ENCODE measurements at places on chromosomes 7 and 10.

- peak; percentile 93 for DNase-seq
These were observed 112.7 kb downstream of the SLIT1 start for GRCh38 chr10:97072851-97073665.

DNA sequence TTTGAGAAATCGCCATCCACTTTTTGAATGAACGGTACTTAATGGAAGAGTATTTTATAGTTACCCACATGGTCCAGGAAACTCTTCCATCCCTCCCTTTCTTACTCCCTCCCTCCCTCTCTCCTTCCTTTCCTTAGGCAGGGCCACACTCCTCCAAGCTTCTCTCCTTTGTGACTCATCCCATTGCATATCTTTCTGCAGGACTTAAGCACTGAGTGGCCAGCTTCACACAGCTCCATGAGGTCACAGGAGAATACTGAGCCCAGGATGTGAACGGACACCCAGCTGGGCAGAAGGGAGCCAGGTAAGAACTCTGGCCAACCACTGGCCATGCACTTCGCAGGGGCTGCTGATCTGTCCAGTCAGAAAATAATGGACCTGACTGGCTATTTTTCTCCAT lies 189.7 kb upstream of the ADCY1 start:
- DNase-seq = no peak

DNA sequence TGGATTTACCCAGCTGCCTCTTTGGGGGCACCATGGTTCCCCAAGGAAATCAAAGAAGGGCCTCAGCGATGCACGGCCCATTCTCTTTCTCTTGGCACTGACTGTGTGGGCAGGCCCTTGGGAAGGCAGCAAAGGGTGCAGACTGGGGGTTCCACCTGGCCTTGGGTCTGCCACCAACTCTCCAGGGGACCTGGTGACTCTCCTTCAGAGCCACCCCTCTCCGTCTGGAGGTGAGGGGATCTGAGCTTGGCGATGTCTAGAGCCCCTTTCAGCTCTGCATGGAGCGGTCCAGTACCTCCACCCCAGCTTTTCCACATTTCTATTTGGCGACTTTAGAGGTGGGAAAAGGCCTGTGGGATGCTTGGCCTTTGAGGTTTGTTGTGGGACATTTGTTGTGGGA lies 69.1 kb downstream of the C10orf120 start:
- DNase-seq = no peak

- DNase-seq = no peak
These were observed 66.0 kb downstream of the CALD1 start for GRCh38 chr7:134845461-134845860.

GRCh38 chr10:70552586-70552985 lies 50.0 kb downstream of the PRF1 start:
- DNase-seq = no peak

GRCh38 chr10:21524526-21525366 lies 736 bp downstream of the SKIDA1 start:
- DNase-seq = no peak

DNA sequence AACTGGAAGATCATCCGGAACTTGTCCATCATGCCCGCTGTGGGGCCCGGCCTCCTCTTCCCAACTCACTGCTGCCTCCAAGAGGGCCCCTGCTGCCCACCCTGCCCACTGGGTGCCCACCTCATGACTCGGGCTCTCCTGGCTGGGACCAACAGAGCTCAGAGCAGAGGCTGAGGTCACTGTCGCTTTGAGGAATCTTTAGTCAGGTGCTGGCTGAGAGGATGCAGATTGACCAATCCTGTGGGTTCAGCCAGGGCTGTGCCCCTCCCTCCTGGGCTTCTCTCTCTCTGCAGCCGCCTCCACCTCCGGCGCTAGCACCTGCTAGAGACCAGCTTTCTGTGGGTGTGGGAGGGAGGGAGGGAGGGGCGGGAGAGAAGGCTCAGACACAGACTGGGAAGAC lies at the start of gene CALHM1:
Gene CALHM1 (minus strand): TSS at position 181 of the 400 bp plus-strand sequence. CDS start 149 bp downstream, at position 32.
- DNase-seq = no peak

DNA sequence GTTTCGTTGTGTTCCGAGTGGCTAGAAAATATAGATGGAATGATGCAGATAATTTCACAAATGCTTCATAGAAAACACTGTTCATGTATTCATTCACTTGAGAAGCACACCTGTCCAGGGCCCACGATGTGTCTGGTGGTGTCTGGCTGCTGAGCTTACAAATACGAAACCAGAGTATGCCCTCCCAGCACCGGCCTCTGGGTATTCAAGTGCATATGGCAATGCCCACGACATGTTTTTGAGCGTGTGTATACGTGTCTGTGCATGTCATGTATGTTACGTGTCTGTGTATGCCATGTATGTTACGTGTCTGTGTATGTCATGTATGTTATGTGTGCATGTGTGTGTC lies 37.9 kb downstream of the IL2RA start:
- DNase-seq = no peak

GRCh38 chr7:96061844-96062243 lies 260.1 kb downstream of the SLC25A13 start:
- no peak for DNase-seq

- no peak for DNase-seq
These were observed 11.5 kb upstream of the FGFR2 start for GRCh38 chr10:121609426-121610380.

GRCh38 chr10:132659206-132660091 lies 121.9 kb downstream of the INPP5A start:
- DNase-seq = peak; percentile 53

GRCh38 chr7:100413889-100414288 lies 14.6 kb downstream of the ZCWPW1 start:
- DNase-seq = no peak

- DNase-seq = no peak
These were observed 54.9 kb downstream of the CLIP2 start for GRCh38 chr7:74344132-74344496.

DNA sequence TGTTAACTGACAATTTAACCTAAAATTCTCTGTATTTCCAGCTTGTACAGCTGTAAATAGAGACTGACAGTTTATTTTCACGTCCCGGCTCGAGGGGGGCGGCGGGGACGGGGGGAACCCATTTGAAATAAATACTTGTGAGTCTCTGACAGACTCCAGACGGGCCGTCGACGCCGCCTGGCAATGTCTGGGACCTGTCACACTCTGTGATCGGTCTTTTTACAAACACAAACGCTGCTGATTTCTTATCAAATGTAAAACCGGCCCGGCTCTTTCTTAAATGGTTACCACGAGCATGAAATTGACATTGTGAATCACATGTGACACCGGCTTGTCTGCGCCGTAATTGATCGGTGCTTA lies 57.0 kb downstream of the UNCX start:
- no peak for DNase-seq

GRCh38 chr10:1166101-1166827 lies 110.1 kb downstream of the WDR37 start:
- DNase-seq = peak; percentile 27

- DNase-seq = no peak
These were observed 8.9 kb downstream of the IGFBP1 start for GRCh38 chr7:45897042-45897690.

DNA sequence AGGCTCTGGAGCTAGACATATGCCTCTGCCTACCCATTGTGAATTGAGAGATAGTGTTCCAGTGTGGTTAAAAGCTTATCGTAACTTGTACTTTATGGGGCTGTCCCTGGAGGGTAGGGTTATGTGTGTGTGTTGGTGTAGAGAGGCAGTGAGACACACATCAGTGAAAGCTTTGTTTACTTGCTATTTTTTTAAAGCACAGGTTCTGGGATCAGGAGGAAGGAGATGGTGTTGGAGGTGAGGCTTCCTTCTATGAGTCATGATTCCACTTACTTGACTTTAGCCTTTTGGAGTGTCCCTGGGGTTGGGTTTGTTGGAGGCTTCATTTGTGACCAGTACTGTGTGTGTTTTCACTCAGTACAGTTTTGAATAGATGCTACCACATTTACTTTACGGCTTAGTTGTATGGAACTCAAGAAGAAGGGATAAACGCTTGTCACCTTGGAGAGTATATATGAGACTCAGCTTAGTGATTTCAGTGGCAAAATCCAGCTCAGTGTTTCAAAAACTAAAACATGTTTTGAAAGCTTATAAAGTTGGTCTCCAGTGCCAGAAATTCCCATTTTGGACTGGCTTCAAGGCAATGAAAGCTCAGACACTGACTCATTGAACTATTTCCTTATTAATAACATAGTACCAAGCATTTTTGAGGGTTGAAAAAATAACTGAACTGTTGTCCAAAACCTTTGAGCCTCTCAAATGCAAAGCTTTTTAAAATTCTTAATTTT lies 106.2 kb downstream of the PLXDC2 start:
- DNase-seq = no peak

- no peak for DNase-seq
These were observed 226.2 kb downstream of the COBL start for GRCh38 chr7:51090411-51090810.

DNA sequence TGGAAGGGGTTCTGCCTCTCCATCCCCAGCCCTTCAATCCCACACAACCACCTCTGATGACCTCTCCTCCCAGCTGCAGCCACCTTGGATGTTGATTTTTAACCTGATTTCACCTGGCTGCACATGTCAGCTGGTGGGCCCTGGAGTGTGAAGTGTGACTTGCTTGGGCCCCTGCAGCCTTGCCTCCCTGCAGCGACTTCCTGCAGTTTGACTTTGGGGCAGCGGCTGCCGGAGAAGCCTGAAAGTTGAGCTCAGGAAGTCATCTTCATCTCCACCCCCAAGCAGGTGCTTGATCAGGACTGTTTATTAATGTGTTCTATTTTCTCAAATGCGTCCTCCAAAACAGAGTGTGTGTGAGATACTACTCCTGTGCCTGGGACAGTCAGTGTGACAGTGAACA lies 675.2 kb upstream of the GALNT17 start:
- no peak for DNase-seq

DNA sequence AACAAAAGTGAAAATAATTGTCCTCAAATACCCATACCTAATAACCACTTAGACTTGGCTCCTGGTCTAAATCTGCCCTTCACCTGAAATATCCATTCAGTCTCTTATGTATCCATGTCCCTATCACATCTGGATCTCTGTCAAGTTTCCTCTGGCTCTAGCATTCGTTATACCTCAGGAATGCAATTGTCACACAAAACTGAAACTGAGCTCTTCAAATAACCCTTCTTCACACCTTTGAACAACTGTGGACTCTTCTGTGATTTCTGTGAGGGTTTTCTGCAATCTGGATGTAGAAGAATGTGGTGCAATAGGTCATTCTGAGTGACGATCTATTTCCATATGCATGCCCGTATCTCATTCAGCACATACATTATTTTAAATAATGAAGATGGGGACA lies 53.5 kb upstream of the FGL2 start:
- DNase-seq = no peak

- no peak for DNase-seq
These were observed 29.3 kb downstream of the CCNJ start for GRCh38 chr10:96072674-96073073.

DNA sequence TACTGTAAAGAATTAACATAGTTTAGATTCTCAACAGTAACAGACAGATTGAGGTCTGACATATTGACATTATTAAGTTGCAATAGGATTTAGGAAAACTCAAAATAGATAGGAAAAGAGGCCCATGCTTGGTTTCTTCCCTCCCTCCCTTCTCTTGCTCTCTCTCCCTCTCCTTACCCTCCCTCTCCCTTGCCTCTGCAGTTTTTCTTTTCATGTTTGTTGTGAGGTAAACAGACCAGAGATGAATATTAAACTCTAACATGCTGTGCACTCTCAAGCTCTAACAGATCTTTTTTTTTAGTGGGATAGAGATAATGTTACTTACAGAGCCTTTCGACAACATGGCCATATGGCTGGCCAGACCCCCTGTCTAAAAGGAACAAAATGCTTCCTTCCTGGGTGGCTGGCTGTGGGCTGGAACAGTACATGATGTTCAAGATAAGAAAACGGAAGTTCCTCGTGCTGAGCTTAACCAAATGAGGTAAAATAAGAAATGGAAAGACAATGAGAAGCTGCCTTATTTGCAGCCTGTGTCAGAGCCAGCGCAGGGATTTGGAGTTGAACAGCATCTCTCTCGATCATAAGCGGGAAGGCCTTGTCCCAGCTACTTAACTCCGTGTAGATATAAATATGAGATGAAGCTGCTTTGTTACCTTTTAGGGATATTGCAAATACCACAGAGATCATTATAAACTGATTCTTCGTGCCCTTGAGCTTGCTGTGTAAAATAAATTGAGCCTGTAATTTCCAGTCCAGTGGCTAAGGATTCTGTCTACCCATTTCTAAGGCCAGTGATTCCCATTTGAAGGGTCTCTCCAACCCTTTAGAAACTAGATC lies 391.9 kb upstream of the NPVF start:
- DNase-seq = no peak

GRCh38 chr10:43226441-43226840 lies 40.4 kb downstream of the RASGEF1A start:
- DNase-seq = peak; percentile 56

GRCh38 chr7:20991544-20991943 lies 204.9 kb upstream of the SP8 start:
- no peak for DNase-seq

DNA sequence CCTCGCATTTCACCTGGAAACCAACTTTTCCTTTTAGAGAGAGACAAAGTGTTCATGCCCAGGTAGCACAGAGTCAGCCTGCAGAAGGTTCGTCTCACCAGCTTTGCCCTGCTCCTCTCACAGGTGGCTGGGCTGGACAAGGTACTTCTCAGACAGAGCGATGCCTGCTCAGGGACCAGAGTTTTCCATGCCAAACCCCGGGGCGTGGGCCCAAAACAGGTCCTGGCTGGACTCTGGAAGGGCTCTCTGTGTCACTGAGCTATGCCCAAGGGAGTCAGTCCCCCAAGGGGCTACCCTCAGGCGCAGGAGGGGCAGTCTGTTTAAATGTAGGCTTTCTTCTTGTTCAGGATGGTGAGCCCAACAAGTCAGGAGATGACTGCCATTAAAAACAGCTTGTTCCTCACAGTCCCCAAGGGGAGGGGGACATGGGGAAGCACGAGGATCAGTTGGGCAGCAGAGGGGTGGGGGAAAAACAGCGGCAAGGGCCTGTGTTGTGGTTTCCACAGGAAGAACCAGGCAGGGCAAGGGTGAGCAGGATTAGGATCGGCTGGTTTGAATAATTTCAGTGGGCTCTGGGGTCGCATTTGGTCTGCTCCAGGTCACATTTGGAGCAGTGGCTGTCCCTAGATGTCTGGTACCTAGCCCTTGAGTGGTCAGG lies 55.5 kb upstream of the FIGNL1 start:
- no peak for DNase-seq

DNA sequence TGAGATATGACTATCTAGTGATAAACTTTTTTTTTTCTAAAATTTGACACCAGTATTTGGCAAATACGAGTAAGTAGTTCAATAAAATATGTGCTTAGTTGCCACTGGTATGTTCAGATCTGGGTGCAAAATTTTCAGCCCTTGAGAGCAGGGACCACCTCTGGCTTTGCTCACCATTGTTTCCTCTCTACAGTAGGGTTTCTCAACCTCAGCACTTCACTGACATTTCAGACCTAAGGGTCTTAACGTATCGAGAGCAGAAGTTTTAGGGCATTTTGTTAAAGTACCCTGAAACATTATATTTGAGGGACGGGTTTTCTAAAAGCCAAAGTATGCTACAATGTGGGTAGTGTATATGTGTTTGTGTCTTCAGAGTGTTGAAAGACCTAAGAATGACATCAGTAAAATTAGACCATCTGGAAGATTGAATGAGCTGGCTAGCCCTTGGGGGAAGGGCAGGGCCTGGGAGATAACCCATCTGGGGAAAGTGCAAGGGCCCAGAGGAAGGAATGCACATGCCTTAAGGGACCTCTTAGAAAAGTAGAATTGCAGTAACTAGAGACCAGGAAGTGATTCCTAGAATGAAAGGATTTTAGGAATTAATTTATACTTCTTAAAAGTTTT lies 11.8 kb downstream of the BZW2 start:
- DNase-seq = no peak

Data from sciatic nerve (tissue), 2 donors.